Caki2 (cell line): ENCODE measurements at places on chromosomes 3 and 15. TPM values are rescaled to one million over a fixed set of nuclear protein-coding genes. Genes with fewer than 3 reads are reported as not detected.

LSMEM2 gene
- total RNA-seq, result not detected in 2 replicates

DNA sequence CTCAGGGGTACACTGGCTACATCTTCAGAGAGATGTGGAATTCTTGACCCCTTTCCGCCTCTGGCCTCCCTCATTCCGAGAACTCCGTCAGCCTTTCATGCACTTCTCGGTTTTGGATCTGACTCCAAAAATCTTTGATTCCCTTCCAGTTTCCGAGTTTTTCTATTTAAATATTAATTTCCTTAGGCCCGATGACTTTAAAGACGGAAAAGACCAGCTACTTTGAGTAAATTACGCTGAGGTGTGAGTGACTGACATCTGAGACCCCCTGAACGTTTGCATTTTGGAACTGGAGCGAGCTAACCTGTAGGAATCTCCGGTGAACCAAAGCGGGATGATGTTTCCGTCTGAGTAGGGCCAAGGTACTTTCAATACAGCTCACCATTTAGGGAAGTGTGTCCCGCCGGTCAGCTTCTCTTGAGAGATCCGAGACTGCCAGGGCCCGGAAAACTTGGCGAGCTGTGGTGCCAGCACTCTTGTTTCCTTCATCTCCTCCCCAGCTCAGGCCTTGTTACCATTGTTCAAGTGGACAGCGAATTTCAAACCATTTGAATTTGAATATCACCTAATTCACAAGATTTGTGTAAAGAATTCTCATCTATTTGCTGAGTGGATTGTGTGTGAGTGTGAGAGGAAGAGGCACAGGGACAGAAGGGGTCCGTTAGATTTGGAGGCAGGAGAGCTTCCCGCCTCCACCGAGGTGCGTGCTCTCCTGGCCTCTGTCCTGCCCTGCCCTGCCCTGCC is 5.4 kb downstream of the SOX14 start:
- no peak for DNase-seq

GRCh38 chr15:88873786-88874185 is 21.6 kb downstream of the HAPLN3 start:
- DNase-seq, result no peak

DNA sequence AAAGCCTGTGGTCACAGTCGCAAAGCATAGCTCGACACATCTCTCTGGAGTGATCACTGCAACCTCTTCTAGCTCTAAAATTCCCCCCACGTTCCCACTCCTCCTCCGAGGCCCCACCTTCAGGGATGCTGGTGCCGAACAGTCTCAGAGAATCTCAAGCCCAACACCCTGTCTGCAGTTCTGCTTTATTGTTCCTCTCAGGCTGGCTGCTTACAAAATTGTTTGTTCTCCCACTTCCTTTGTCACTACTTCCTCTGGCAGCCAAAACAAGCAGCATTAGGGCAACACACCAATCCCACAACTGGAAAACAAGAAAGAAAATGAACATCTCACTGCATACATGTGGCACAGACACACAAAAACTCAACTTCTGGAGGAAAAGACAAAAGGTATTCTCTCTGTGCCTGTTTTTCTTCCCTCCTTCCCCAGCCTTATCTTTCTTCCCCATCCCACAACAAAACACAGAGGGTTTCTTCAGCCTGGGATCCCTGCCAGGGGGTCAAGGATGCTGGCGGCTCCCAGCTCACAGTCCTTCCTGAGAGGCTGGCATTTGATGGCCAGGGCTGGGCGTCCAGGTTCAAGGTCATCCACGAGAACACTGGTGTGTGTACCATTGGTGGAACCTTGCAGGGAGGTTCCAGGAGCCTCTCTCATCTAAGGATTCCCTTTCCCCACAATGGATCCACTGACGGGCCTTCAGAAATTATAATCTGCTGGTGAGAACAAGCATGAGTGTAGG is 108.4 kb downstream of the TMCO5A start:
- no peak for DNase-seq

PLA2G4E gene
- total RNA-seq, result not detected in 2 replicates

DNA sequence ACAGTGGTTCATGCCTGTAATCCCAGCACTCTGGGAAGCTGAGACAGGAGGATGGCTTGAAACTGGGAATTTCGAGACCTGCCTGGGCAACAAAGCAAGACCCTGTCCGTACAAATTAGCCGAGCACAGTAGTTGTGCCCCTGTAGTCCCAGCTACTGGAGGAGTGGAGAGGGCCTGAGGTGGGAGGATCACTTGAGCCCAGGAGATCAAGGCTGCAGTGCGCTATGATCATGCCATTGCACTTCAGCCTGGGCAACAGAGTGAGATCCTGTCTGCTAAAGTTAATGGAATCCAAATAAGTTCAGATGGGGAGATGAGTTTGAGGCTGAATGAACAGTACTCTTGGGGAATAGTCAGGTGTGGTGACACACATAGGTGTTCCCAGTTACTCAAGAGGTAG is 14.4 kb downstream of the TRIM71 start:
- no peak for DNase-seq

DNA sequence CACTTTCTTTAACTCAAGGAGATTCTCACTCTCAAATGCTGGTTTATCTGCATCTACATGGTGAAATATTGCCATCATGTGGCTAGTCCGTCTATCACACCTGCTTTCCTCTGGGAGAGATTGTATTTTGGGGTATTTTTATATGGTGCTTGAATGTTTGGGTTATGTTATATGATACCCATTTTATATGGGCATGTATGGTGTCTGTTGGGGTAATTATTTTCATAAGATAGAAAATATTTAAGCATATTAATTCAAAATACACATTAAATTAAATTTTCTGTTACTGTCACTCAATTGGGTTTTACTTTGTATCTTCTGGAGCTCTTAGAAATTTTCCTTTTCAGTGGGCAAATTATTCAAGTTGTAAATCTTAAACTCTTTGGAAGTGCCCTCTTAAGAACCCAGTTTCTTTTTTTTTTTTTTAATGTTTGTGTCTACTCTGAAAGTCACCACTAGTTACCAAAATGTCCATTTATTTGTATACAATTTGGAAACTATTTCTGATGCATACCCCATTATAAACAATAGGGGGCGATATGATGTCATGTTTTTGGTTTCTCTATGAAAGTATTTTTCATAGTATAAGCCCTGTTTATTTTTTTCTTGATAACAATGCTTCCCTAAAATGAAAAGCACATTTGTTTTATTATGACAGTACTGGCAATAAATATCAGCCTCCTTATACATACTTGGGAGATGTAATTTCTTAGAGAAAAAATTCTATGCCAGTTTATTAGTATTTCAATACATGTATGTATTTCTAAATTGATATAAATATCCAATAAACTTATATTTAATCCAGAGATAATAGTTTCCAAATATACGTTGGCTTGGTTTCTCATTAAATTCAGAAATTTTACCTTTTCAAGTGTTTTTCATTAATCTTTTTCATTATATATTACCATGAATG is 36.1 kb upstream of the PLSCR5 start:
- peak; percentile 26 for DNase-seq

GRCh38 chr3:6785726-6786125 is 75.2 kb upstream of the GRM7 start:
- DNase-seq, result no peak

- no peak for DNase-seq
Measured at GRCh38 chr3:170162052-170162451, 19.5 kb downstream of the PHC3 start.

- no peak for DNase-seq
Measured at GRCh38 chr3:187291001-187291511, 481 bp downstream of the MASP1 start.

- no peak for DNase-seq
Measured at GRCh38 chr15:87739081-87739480, 517.5 kb downstream of the NTRK3 start.

DNA sequence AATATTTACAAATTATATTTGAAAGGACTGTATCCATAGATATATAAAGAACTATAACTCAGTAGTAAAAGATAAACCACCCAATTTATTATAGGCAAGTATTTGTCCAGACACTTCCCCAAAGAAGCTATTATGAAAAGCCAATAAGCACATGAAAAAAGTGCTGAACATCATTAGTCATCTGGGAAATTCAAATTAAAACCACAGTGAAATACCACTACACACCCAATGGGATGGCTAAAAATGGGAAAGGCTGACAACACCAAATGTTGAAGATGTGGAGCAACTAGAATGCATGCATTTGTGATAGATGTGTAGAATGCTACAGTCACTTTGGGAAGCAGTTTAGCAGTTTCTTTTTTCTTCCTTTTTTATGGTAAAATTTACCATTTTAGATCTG is 147.0 kb downstream of the PDE8A start:
- no peak for DNase-seq

DNA sequence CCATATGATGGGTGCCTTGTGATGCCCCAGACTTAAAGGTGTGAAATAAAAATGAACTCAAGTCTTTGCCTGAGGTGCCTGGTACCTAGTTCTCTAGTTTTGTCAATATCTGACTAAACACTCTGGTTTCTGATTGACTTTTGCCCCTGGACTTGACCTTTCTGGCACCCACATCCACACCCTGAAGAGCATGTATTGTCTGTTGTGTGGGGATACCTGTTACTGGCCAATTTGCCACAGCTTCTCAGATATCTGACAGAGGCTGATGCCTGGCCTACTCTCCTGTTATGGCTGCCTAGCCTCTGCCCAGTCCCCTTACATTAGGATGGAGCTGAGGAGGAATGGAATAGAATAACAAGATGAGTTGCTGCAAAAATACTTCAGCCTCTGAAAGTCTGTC is 3.6 kb downstream of the ZBTB38 start:
- no peak for DNase-seq

FETUB gene
- total RNA-seq, result not detected in 2 replicates

- DNase-seq, result no peak
Measured at GRCh38 chr3:86990734-86991481, at the start of gene VGLL3. TSS of gene VGLL3 (minus strand) at chr3:86991149. CDS start at chr3:86990743, 406 bp downstream.

TIMP4 gene
- 9.8 and 10.5 TPM in 2 replicates for total RNA-seq

CADM2 gene
- total RNA-seq, result not detected in 2 replicates

LXN gene
- total RNA-seq, result 44.8 and 73.9 TPM in 2 replicates

TGM5 gene
- not detected in 2 replicates for total RNA-seq

DNA sequence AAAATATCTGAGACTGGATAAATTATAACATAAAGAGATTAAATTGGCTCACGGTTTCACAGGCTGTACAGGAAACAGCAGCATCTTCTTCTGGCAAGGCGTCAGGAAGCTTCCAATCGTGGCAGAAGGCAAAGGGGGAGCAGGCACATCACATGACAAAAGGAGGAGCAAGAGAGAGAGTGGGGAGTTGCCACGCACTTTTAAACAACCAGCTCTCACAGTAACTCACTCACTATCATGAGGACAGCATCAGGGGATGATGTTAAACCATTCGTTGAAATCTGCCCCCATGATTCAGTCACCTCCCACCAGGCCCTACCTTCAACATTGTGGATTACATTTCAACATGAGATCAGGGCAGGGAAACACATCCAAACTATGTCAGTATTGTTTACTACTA is 114.5 kb upstream of the SPATA16 start:
- no peak for DNase-seq

CHRFAM7A gene
- total RNA-seq, result 0.34 and 8.6 TPM in 2 replicates

UBE3A gene
- 34.0 and 42.2 TPM in 2 replicates for total RNA-seq

DNA sequence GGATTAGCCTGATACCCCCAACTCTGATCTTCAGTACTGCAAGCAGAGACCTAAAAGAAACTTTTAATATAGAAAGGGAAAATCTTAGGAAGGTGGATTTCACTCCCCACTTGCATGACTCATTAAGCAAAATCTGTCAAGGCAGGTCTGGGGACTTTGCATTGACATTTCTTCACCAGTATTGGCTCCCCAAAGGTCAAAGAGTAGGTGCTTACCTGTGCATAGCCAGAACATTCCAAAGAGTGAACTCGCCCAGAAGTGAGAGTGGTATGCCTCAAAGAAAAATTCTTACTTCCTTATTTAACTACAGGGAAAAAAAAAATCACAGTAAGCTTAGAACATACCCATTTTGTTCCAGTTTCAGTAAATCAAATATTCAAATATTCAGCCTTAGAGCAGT is 140.9 kb upstream of the TP63 start:
- DNase-seq, result no peak

CPLX3 gene
- total RNA-seq, result not detected in 2 replicates

ZNF774 gene
- 0.17 and 3.7 TPM in 2 replicates for total RNA-seq

DNA sequence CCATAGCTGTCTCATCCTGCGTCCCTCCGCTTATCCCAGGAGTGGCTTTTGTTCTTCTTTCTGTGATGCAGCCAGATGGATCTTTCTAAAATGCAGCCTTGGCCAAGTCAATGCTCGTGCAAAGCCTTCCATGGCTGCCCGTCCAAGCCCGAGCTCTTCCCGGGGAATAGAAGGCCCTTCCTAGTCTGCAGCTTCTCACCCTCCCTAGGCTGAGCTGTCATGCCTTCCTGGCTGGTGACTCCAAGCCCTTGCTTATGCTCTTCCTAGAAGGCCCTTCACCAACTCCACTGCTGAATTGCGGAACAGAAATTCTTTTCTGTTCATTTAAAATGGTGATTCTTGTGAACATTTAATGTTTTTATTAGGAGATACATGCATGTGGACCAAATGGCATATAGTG is 95.9 kb downstream of the SMAD6 start:
- DNase-seq, result no peak

DNA sequence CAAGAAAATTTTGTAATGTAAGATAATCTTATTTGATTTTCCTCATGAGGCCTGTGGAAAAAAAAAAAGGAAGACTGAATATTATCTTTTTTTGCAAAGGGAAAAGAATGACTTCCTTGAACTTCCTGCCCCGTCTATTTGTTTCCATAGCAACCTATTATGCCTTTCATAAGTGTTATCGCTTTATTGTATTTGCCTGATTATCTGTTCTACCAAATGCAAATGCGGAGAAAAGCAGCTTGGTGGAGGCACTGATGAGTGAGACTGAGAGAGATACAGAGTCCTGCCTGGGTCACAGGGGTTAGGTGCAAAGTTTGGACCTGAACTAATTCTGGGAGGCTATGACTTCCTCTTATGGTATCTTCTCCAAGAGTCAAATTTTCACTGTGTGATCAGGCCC is 334.0 kb upstream of the KCNMB2 start:
- no peak for DNase-seq

DNA sequence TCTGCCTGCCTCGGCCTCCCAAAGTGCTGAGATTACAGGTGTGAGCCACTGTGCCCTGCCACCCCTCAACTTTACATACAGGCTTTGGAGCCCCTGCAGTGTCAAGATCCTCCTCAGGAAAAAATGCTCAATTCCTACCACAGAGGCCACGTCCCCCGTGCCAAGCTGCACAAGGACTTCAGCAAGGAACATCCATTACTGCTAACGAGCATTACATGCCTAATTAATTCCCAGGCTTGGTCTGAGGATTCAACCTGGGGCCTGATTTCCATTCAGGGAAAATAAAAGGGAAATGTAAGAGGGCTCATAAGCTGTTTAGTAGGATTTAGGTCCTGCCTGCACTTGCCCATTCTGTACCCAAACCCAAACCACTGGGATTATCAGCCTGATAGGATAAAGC is 161.4 kb downstream of the RAB11A start:
- no peak for DNase-seq

RASA2 gene
- 2.0 and 2.4 TPM in 2 replicates for total RNA-seq

- DNase-seq, result no peak
Measured at GRCh38 chr15:47360305-47360704, 357.0 kb upstream of the SEMA6D start.

DNA sequence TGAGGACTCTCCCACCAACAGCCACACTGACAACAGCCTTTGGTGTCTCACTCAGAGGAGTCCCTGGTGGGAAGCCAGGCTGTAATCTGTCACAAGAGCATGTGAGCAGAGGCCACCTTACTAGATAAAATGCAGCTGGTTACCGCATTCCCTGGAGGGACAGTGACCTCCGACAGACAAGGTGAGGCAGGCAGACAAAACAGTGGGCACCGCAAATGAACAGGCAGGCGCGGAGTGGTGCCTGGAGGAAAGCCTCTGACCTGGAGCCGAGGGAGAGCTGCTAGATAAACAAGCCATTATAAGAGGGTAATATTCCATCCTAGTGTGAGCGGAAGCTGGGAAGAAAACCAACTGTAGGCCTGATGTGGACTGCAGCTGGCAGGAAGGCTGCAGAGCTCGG is 736.4 kb downstream of the FHIT start:
- DNase-seq, result no peak

GRCh38 chr3:141738891-141739363 is 829 bp downstream of the RNF7 start:
- DNase-seq, result peak; percentile 49
